Endothelial cell of umbilical vein (primary cell): ENCODE measurements at places on chromosomes 1 and 21. TPM values are rescaled to one million over a fixed set of nuclear protein-coding genes. Genes with fewer than 3 reads are reported as not detected.

LRRC7 gene
- 0.11 and 0.18 TPM in 2 replicates for total RNA-seq

RNU1-4 gene
- total RNA-seq = 1,319 and 2,019 TPM in 2 replicates

CIART gene
- total RNA-seq = 1.0 and 2.4 TPM in 2 replicates

CFHR4 gene
- total RNA-seq = not detected in 2 replicates

S100A9 gene
- total RNA-seq = not detected in 2 replicates

FCGR2B gene
- not detected in 2 replicates for total RNA-seq

CORT gene
- not detected in 2 replicates for total RNA-seq

ACOT11 gene
- 5.4 and 5.7 TPM in 2 replicates for total RNA-seq

MIXL1 gene
- total RNA-seq = 1.2 TPM in 2 replicates

MSH4 gene
- 0.09 and 0.29 TPM in 2 replicates for total RNA-seq

GRCh38 chr1:20440785-20441200 lies 45.2 kb downstream of the CAMK2N1 start:
- H3K27me3 ChIP-seq = no peaks in the 10 kb centered on the region
- H3K4me3 ChIP-seq = no peak overlapping the region
- H3K36me3 ChIP-seq = no peaks in the 10 kb centered on the region
- no peak overlapping the region for H3K27ac ChIP-seq
- DNase-seq = peak; percentile 71

DNA sequence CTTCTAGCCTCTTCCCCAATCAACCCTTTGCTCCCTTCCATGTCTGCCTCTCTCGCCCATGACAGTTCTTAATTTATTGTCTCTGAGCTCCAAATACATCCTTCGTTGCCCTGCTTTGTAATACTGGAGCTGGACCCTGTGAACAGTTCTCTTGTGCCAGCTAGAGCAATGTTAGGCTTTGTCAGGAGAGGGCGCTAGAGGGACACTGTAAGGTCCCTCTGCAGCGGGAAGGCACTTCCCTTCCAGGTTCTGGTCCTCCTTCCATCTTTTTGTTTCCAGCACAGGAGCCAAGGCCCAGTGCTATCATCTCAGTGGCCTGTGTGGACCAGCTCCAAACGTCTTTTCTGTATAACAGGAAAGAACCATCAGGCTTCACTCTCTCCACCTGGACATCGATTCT lies 95.9 kb downstream of the PTPRU start:
- no peaks in the 10 kb centered on the region for H3K4me1 ChIP-seq
- DNase-seq = peak; percentile 22
- no peak overlapping the region for H3K4me3 ChIP-seq
- H3K36me3 ChIP-seq = no peaks in the 10 kb centered on the region
- H3K27me3 ChIP-seq = peaks cover 2% of the 10 kb centered on the region

- no peak overlapping the region for H3K4me3 ChIP-seq
- no peaks in the 10 kb centered on the region for H3K4me1 ChIP-seq
- no peaks in the 10 kb centered on the region for H3K36me3 ChIP-seq
- no peak overlapping the region for H3K27ac ChIP-seq
- no peak for DNase-seq
Observed at GRCh38 chr1:115296981-115297380, 41.1 kb downstream of the NGF start.

DNA sequence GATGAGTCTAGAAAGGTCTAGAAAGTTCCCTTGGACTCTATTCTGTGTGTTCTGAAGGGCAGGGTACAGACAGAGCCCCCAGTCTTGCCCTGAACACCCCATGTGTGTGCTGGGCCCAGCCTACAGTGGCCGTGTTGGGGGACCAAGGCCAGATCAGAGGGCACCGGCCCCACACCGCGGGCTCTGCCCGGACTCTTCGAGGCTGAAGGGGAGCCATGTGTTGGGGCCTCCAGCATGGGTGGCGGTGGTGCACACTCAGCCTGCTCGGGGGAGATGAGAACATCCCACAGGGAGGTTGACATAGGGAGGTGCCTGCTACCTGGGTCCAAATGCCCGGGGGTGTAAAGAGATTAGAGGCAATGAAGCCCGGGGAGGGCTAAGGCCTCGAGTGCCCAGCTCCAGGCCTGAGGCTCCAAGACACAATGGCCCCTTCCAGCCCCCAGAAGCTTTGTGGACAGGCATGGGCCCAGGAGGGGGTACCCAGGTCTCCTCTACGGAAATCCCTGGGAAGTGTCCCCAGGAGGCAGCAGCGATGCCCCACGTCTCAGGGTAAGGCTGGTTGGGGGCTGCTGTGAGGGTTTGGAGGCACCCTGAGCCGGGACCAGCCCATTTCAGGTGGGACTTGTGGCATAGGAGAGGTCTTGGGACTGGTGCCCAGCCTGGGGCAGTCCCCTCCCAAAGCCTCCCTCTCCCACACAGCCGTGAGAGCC lies 12.1 kb downstream of the ARHGEF16 start:
- DNase-seq = no peak
- H3K27me3 ChIP-seq = no peaks in the 10 kb centered on the region
- H3K27ac ChIP-seq = no peak overlapping the region
- H3K4me1 ChIP-seq = peaks cover 4% of the 10 kb centered on the region

GRCh38 chr1:77882411-77882810 lies 6.0 kb upstream of the NEXN start:
- peaks cover under 1% of the 10 kb centered on the region for H3K4me1 ChIP-seq
- DNase-seq = no peak
- no peak overlapping the region for H3K4me3 ChIP-seq
- H3K27me3 ChIP-seq = no peaks in the 10 kb centered on the region

DNA sequence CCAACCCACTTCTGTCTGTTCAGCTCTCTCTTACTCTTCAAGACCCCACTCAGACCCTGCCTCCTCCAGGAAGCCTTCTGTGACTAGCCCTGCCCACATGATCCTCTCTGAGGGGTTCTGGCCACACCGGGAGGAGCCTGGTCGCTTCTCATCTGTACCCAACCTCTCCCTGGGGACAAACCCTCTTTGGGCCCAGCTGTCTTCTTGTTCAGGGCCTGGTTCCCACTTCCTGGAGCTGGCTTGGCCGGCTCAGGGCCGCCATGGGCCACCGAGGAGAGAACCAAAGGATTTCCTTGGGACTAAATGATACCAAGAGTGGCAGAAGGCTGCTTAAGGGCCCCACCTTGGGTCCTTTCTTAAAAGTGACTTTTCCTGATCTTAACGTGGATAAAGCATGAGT lies 124.7 kb upstream of the ZBTB40 start:
- no peak overlapping the region for H3K4me3 ChIP-seq
- H3K27me3 ChIP-seq = no peaks in the 10 kb centered on the region
- no peaks in the 10 kb centered on the region for H3K36me3 ChIP-seq
- H3K4me1 ChIP-seq = peaks cover 5% of the 10 kb centered on the region
- no peak overlapping the region for H3K27ac ChIP-seq

- no peak overlapping the region for H3K4me3 ChIP-seq
- no peaks in the 10 kb centered on the region for H3K36me3 ChIP-seq
- no peak overlapping the region for H3K27ac ChIP-seq
- no peaks in the 10 kb centered on the region for H3K27me3 ChIP-seq
- no peaks in the 10 kb centered on the region for H3K4me1 ChIP-seq
Observed at GRCh38 chr1:200392625-200393185, 17.1 kb downstream of the ZNF281 start.

DNA sequence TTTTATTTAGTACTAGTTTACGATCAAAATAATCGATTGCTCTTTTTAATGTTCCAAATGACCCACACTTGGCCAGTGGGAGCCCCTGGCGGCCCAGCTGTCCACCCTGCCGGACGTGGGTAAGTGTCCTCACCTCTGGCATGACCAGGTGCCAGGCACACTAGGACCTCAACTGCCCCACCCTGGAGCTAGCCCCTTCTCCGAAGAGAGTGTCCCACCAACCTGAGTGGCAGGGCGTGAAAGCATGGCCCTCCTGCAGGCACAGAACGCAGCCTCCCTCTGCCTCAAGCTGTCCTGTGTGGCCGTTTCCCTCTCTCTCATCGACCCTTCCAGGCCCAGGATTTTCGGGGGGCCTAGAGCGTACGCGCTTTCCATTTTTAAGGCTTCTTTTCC lies 32.9 kb upstream of the AGPAT3 start:
- H3K4me3 ChIP-seq = no peak overlapping the region
- peaks cover 6% of the 10 kb centered on the region for H3K27me3 ChIP-seq

- no peak for DNase-seq
- H3K27me3 ChIP-seq = no peaks in the 10 kb centered on the region
- H3K4me3 ChIP-seq = no peak overlapping the region
- H3K4me1 ChIP-seq = no peaks in the 10 kb centered on the region
- no peak overlapping the region for H3K27ac ChIP-seq
Observed at GRCh38 chr21:25304611-25305010, 302.7 kb downstream of the MRPL39 start.

DNA sequence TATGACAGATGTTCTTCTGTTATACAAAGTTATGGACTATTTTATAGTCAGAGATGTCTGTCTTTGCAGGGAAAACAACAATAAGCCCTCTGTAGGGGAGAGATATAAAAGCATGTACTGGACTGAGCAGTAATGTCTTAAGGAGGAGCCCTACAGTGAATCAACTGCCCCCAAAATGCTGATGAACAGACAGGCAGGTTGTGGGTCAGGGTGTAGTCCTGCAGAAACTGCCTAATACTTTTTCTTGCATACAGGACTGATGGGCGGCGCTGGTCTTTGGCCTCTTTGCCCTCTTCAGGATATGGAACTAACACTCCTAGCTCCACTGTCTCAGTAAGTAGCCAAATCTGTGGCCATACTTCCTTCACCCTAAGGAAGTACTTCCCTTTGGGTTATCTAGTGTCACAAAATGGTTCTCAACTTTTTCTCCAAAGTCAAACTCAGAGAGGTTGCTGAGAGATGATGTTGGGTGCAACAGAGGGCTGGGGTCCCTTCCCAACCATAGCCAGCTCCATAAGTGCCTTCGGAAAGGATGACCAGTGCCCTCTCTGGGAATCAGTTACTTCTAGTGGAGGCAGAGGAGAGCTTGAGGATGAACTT lies 129.8 kb downstream of the PIK3R3 start:
- no peak for DNase-seq
- H3K4me1 ChIP-seq = no peaks in the 10 kb centered on the region
- no peak overlapping the region for H3K27ac ChIP-seq
- H3K4me3 ChIP-seq = no peak overlapping the region
